GM12892 (cell line): ENCODE measurements at places on chromosomes 11 and 22.

GRCh38 chr11:84720706-84721402 is 906.3 kb downstream of the DLG2 start:
- DNase-seq: no peak

DNA sequence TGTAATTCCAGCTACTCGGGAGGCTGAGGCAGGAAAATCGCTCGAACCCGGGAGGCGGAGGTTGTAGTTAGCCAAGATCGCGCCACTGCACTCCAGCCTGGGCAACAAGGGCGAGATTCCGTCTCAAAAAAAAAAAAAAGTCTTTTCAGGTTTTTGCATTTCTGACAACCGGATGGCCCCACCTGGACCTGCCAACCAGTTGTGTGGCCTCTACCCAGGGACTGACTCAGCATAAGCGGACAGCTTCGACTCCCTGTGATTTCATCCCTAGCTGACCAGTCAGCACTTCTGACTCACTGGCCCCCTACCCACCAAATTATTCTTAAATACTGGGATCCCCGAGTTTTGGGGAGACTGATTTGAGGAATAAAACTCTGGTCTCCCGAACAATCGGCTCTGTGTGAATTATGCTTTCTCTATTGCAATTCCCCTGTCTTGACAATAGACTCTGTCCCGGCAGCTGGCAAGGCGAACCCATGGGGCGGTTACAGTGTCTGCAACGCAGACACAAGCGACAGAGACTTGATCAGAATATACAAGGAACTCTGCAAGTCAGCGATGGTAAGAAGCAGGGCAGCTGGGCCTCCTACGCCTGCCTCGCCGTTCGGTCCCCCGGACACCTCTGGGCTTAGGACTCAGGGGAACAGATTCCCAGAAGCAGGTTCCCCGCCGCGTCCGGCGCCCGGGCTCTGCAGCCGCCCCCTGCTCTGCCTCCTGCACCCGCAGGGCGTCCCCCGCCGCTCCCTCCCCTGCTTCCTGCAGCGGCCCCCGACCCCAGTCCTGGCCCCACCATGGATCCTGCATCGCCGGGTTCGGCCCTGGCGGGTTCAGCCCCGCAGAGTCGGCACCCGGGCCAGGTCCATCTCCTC is 741 bp upstream of the TALDO1 start:
- DNase-seq: no peak

DNA sequence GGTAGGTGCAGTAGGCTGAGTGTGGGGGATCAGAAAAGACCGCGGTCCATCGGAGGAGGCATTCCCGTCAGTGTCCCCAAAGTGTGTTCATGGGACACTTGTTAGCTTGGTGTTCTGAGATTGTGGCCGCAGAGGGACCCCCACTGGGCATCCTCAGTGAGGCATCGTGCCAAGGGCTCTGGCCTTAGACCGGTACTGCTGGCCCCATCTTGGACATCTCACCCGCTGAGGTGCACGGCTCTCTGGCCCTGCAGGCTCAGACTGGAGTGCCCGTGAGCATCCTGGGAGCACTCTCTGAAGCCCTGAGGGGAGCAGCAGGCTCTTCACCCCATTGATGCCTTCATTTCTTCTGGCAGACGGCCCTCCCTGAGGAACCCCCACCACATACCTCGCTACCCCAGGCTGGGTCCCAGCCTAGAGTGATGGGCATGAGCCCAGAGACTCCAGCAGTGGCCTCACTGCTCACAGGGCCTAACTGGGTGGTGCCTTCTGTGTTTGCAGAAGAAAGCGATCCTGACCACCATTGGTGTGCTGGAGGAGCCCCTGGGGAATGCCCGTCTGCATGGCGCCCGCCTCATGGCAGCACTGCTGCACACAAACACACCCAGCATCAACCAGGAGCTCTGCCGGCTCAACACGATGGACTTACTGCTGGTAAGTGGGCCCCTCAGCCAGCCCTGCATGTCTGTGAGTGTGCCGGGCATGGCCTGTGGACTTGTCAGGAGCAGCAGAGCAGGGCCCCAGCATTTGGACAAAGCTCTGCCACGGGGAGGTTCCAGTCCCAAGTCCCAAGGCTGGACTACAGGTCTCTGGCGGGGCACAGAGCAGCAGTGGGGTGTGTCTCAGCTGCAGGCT is 51.6 kb downstream of the SBF1 start:
- DNase-seq: no peak

- DNase-seq: no peak
Measured at GRCh38 chr11:29984544-29984943, 32.3 kb downstream of the KCNA4 start.

DNA sequence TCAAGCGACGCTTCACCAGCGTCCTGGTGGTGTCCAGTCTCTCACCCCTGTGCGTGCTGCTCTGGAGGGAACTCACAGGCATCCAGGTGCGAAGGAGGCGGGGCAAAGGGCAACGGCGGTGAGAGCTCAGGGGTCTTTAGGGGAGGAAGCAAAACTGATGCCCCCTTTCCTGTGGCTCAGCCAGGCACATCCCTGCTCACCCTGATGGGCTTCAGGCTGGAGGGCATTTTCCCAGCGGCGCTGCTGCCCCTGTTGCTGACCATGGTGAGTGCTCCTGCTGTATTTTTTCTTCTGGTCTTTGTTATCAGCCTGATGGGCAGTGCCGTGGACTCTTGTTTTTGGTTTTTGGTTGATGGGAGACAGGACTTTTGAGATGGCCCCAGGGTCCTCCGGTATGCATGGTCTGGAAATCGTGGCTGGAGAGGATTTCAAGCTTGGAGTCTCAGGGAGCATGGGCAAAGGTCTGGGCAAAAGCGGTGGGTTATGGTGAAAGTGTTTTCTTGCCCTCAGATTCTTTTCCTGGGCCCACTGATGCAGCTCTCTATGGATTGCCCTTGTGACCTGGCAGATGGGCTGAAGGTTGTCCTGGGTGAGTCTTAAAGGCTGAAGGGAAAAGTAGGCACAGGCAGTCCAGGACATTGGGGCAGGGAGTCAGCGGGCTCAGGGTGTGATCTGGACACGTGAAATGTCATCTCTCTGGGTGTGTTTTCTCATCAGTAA is 695 bp downstream of the RCE1 start:
- DNase-seq: peak; percentile 10

- no peak for DNase-seq
Measured at GRCh38 chr11:11717064-11717725, 95.4 kb upstream of the GALNT18 start.

GRCh38 chr11:92658733-92659132 is 310.7 kb upstream of the MTNR1B start:
- DNase-seq: no peak

GRCh38 chr11:113818426-113818825 is 38.8 kb downstream of the CLDN25 start:
- no peak for DNase-seq
